Ovary (tissue), 10 donors: ENCODE measurements at places on chromosomes 4 and X. TPM values are rescaled to one million over a fixed set of nuclear protein-coding genes. Genes with fewer than 3 reads are reported as not detected.
A peak's percentile ranks its signal among the peaks of the same experiment; 100 is the strongest.

GRCh38 chrX:53681661-53682060, 4.9 kb downstream of the HUWE1 start:
- DNase-seq, result no peak

DNA sequence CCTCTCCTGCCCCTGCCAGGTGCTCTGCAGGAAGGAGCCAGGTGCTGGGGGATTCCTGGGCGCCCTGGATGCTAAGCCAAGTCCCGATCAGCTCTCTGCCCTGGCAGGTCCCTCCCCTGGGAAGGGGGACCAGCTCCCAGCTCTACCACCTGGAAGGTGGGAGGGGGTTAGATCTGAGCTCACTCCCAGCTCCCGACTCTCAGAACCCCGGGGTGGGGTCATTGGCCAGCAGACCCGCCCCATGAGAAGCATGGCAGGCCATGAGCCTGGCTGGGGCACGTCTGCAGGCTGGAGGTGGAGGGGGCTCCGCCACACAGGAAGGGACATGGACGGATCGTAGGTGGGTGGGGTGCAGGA, 83.4 kb upstream of the NKX1-1 start:
- no peak for DNase-seq

PCSK1N gene
- total RNA-seq, result 1.5 TPM

RBPJ gene
- total RNA-seq, result 62.7 TPM

GRCh38 chrX:48705871-48706270, 9.3 kb downstream of the SUV39H1 start:
- DNase-seq, result no peak

GRCh38 chrX:43750248-43750676, 94.2 kb downstream of the MAOA start:
- DNase-seq, result no peak

DNA sequence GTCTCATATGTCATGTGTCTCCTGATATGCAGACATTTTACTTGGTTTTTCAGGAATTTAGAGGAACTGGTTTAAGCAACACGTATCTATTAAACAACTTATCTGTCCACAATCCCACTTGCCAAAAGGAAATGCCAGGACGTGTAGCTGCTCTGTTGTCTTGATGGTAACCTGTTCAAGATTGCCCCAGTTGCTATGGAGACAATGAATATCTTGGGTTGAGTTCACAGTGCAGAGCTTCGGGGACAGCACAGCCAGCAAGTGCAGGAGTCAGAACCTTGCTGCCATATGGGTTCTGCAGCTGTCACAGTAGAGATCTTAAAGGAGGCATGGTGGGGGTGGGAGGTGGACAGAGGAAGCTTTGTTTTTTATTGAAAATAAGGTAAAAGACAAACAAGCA, 28.7 kb upstream of the FAM9B start:
- no peak for DNase-seq

- DNase-seq, result no peak
Measured at GRCh38 chrX:20394451-20394850, 127.7 kb upstream of the RPS6KA3 start.

ATP6AP1 gene
- total RNA-seq, result 75.9 TPM

MAGEE1 gene
- 5.3 TPM for total RNA-seq

SOD3 gene
- 15.3 TPM for total RNA-seq

TEX13C gene
- not detected for total RNA-seq

PPP1R2C gene
- total RNA-seq, result not detected

PAGE2 gene
- total RNA-seq, result not detected

DNA sequence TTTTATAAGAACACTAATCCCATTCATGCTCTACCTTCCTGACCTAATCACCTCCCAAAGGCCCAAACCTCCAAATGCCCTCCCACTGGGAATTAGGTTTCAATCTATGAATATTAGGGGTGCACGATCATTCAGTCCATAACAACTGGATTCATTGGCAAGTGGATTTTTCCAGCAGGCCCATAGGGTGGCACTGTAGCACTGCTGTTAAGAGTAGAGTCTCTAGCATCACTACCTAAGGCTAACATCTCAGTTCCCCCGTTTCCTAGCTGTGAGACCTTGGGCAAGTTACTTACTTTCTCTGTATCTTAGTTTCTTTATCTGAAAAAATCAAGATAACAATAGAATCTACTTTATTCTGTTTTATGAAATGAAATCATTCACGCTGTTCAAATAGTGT, 315.8 kb downstream of the STIM2 start:
- DNase-seq, result no peak

- DNase-seq, result no peak
Measured at GRCh38 chrX:42466332-42467046, 311.5 kb downstream of the PPP1R2C start.

DNA sequence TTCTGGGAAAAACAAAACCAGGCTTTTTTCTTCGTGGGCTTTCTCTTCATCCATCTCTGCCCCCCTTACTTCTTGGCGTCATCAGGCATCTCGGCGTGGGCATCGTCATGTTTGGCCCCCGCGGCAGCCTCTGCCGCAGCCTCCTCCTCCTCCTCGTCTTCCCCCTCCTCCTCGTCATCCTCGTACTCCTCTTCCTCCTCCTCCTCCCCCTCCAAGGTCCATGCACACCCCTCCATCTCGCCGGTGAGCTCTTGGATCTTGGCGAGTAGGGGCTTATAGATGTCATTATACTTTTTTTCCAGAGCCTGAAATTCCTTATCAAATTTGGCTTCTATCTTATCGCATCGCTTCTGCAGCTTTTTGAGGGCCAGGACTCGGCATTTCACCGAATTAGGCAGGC, 488 bp downstream of the NAP1L5 start:
- DNase-seq, result peak; percentile 40

- DNase-seq, result no peak
Measured at GRCh38 chr4:57051095-57051494, 59.1 kb downstream of the IGFBP7 start.

DNA sequence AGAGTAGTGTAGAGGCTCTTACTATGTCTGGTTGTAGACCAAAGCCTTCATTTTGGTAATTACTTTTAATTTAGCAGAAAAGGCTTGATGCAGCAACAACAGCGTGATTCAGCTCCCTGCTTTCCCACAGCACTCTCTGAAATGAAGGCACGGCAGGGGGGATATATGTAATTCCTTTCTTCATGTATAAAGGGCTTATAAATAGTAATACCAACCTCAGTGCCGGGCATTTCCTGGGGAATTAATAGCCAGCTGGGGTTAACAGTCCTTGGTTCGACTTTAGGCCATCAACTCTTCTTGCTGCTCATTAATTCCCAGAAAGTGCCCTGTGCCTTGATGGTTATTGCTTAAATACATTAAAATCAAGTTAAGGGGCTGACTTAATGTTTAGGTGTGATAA, 669.0 kb downstream of the ZNF674 start:
- no peak for DNase-seq

TLR10 gene
- not detected for total RNA-seq

GRCh38 chr4:132502096-132502552, 647.0 kb upstream of the PCDH10 start:
- DNase-seq, result no peak

- no peak for DNase-seq
Measured at GRCh38 chr4:168830777-168831512, 179.1 kb downstream of the CBR4 start.

SCML2 gene
- 6.7 TPM for total RNA-seq

DNA sequence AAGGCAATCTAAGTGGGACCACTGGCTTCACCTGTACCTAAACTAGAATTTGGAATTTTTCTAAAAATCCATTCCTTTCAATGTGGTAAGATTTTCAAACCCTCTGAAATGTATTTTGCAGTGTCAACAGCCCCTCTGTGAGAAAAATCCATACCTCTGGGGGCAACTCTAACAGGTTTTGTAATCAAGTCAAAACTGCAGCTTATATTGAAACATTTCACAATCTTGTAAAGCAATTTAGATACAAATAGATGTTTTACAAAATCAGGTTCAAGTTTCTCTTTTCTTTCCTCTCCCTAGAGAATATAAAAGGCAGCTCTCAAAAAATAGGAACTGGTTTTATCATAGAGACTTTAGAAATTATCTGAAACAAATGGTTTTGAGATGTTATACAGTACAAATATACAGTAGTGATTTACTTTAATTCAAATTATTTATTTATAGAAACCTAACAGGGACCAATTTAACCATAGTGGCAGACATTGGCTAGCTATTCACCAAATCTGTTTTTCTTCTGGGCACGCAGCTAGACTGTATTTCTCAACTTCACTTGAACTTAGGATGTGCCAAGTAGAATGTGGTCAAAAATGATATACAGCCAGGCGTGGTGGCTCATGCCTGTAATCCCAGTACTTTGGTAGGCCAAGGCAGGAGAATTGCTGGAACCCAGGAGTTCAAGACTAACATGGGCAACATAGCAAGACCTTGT, 36.3 kb upstream of the SPINK2 start:
- no peak for DNase-seq

DNA sequence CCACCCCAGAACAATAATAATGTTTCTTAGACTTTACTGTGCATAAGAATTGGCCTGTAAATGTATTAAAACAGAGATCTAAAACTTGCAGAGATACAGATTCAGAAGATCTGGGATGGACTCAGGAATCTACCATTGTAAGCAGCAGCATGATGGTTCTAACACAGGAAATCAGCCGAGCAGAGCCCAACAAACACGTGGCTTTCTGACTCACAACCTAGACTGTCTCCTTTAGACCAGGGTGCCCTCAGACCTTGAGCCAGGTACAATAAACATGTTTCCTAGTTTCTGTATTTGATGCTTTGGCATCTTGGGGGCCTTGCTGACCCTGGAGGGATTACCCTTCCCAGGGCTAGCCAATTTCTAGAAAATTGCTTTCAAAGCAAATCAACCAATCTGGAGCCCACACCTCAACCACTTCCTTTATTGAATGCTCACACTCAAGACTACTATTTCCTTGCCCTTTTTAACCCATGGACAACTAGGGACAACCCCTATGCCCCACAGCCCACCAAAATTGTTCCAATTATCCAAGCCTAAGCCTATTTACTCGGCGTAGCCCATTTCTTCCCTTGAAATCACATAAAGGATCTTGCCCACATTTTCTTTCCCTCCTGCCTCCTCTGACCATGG, 80.5 kb downstream of the TBC1D9 start:
- DNase-seq, result no peak

DNA sequence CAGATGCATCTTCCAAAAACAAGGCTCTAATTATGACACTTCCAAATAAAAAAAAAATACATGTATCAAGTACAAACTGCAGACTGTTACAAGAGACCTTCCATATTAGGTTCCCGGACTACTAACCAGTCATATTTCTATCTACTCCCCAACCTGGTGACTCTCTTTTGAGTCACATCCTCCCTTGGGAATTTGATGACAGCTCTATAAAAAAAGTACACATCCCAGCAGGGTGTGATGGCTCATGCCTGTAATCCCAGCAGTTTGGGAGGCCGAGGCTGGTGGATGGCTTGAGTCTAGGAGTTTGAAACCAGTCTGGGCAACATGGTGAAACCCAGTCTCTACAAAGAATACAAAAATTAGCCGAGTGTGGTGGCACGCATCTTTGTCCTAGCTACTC, 14.9 kb downstream of the RPGR start:
- DNase-seq, result no peak

ASB5 gene
- total RNA-seq, result not detected

GRCh38 chr4:121702136-121702535, 5.4 kb upstream of the ANXA5 start:
- no peak for DNase-seq

DNA sequence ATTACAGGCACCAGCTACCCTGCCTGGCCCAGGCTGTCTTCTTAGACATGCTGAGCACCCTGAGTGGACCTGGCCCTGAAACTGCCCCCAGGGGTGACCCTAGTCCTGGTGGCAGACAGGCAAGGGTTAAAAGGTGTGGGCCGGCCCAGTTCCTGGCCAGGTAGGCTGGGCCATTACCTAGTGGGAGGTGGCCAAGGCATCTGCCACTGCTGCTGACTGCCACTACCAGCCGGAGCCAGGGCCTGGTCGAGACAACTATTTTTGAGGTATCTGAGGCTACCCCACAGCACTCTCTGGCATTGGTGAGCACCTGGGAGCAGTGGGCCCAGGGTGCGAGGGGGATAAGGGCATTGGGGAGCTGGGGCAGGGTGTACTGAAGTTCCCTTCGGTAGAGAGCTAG, at the start of gene CCDC120:
Gene CCDC120, plus strand, starts transcription at position 206 of the 400 bp plus-strand sequence. CDS start 3,043 bp downstream, outside the sequence.
- DNase-seq, result no peak

GRCh38 chr4:166414431-166414830, 541.4 kb downstream of the TLL1 start:
- no peak for DNase-seq

DNA sequence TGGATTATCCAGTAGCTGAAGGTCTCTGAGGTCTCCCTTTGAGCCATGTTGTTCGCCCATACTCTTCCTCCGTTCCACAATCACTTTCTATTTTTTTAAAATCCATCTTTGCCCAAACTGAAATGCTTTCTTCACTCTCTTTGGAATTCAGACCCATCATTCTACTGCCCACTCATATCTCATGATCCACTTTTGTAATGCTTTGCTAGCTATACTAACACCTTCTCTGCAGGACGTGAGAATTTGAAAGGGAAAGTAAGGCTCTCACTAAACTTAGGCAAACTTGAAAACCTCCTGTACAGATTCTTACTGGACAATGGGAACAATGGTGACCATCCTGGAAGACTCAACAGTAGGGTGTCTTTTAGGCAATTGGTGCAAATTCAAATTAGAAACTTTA, 8.8 kb upstream of the RTL8A start:
- DNase-seq, result no peak

DNA sequence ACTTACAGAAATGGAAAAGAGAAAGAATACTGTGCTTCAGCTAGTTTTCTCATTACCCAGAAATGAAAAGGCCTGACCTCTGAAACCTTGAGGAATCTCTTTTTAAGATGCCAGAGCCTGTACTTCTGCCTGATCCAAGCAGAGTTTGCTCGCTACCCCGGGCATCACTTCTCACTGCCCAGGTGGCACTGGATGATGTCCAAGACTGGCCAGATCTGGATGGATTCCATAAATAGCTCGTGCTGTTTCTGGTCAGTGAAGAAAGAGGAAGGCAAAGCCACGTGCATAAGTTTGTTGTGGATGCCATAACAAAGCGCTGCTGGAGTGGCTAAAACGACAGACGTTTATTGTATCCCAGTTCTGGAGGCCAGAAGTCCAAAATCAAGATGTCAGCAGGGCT, 133.5 kb downstream of the TBL1X start:
- DNase-seq, result no peak

RTL3 gene
- total RNA-seq, result not detected

GRCh38 chr4:152894673-152895072, 41.5 kb upstream of the FHDC1 start:
- no peak for DNase-seq

GRCh38 chrX:13371186-13371585, 51.3 kb upstream of the ATXN3L start:
- DNase-seq, result no peak

POU3F4 gene
- total RNA-seq, result not detected

- DNase-seq, result no peak
Measured at GRCh38 chr4:127698789-127699200, 31.4 kb upstream of the SLC25A31 start.

GRCh38 chr4:72358483-72358882, 210.5 kb downstream of the ADAMTS3 start:
- no peak for DNase-seq

VEGFC gene
- 4.4 TPM for total RNA-seq
